ENCODE measurements at places on chromosomes 4 and X.

DNA sequence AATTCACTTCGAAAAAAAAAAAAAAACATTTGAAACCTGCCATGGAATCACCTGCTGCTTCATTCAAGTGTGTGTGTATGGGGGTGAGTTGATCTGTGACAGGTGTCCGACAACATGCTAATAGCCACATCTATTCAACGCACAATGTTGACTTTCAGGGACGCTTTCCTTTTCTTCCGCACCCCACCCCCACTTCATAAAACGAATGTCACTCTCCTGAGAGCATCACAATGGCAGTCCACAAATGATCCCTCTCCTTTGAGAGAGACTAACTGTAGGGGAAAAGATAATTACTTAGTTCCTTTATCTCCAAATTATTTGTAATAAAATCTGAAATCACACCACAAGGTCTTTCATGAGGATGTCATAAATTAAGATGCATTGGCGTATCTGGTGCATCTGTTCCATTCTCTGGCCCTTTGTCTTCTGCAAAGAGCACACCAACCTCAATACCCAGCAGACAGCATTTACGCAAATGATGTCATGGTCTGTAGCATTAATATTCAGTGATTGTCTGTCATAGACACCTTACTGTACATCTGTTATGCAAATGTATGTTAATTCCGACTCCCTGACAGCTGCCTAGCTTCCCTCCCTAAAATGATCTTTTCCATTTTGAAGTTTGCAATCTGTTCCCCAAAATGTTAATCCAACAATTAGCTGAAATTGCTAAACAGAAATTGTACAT is 640.0 kb upstream of the BOD1L1 start:
- DNase-seq = no peak

DNA sequence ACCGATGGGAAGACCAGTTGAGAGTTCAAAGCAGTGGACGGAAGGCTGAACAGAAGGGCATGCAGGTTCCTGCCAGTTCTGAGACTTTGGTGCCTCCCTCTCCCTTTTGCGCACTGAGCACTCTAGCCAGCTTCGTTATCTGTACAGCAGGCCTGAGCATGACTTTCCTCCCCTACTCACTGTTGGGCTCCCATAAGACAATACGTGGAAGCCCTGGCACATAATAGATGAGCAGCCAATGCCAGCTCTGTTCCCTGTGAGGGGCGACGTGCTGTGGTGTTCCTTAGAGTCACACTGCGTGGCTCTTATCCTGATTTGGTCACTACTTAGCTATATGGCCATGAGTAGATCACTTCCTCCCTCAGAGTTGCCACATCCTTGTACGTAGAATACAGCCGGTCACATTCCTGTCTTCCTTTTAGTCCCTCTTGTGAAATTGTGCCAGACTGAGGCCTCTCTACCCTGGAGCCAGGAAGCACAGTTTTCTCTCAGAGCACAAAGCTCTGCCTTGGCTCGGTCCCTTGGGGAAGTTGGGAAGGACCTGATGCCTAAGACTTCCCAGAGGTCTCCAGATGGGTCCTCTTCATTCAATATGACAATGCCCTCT is 160.4 kb upstream of the MAMLD1 start:
- DNase-seq = no peak

DNA sequence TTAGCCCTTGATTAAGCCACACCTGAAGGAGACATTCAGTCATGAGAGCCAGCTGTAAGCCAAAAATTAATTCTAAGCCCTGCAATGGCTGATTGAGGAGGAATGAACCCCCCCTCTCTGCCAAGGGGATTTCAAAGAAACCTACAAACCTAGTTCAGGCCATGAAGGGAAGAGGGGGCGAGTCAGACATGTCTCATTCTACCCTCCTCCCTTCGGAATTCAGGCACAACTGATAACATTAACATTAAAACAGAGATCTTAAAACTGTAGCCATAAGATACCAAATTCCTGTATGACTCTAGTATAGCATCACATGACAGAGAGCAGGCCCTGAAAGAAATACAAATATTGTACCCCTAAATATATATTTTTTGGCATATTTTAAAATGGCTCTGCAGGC is 40.4 kb upstream of the AFAP1 start:
- DNase-seq = no peak

DNA sequence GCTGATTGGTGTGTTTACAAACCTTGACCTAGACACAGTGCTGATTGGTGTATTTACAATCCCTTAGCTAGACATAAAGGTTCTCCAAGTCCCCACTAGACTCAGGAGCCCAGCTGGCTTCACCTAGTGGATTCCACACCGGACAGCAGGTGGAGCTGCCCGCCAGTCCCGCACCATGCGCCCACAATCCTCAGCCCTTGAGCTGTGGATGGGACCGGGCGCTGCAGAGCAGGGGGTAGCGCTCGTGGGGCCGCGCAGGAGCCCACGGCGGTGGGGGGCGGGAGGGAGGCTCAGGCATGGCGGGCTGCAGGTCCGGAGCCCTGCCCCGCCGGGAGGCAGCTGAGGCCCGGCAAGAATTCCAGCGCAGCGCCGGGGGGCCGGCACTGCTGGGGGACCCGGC is 30.7 kb downstream of the MEPE start:
- no peak for DNase-seq

- DNase-seq = peak; percentile 49
Observed at GRCh38 chrX:85992811-85993229, 54.5 kb downstream of the CHM start.

GRCh38 chr4:122861172-122861943 is 34.7 kb downstream of the FGF2 start:
- no peak for DNase-seq

- DNase-seq = no peak
Observed at GRCh38 chr4:177480795-177481194, 38.6 kb upstream of the AGA start.

DNA sequence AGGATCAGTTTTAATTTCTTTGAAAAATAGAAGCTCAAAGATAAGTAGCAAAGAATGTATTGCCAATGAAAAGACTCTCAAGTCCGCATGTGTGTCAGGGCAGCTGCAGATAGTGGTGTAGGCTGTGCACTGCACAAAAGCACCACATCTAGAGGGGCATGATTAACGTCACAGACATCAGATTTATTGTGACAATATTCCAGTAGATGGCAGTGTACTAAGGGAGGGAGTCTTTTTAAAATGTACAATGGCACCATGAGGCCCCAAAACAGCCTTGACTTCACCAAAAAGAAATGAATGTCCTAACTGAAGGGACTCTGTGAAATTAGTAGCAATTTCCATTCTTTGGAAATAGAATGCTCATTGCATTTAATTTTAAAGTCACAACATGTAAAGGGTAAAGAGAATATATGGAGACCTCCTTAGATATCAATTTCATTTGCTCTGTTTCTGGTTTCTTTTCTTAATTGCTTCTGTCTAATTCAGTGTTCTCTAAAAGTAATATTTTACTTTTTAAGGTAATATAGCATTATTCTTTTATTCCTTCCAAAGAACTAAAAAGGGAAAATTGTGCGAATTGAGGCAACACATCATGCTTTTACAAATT is 98.4 kb downstream of the ZNF827 start:
- DNase-seq = peak; percentile 18

GRCh38 chr4:173214231-173214630 is 45.6 kb downstream of the GALNT7 start:
- no peak for DNase-seq

- DNase-seq = no peak
Observed at GRCh38 chr4:104866809-104867208, 279.9 kb upstream of the TET2 start.

DNA sequence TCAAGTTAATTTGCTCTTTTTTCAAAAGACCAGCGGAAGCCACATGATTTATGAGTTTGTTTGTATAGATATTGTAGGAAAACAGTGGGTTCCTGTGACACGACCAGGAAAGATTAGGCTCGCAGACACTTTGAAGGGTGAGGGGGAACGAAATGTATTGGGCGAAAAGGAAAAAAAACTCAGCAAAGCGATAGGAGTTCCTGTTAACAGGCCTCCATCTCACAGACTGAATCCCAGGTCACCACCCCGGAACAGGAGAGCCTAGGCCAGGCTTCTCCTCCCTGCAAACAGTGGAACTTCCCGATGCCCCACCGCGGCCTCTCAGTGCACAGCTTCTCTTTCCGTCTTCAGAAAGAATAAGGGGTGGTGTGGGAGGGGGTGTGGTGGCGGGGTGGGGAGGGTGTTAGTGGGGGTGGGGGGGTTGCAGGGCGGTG is 181.8 kb upstream of the GPRIN3 start:
- DNase-seq = no peak

DNA sequence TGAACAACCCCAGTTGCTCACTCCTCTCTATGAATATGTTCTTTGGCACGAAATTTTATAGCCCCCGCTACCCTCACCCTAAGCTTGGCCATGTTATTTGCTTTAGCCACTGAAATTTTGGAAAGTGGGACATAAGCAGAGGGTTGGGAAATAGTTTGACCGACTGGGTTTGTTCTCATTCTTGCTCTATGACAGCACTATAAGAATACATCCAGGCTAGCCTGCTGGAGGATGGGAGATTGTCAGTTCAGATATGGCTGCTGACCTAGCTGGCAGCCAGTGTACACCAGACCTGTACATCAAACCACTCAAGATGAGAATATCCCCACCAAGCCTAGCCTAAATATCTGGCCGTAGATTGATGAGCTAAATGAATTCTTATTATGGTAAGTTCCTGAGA is 298.1 kb downstream of the PDGFC start:
- no peak for DNase-seq

DNA sequence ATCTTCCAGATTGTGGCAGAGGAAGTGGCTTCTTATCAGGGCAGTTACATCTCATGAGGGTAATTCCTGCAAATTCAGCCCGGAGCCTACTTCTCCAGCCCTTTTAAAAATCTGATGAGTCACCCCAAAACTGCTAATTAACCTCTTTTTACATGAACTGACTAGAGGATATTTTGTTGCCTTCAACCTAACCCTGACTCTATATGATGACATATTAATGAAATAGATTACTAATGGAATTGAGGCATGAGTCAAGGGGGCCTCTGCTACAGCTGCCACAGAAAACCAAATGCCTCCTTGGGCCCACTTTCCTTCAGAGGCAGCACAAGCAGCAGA is 72.5 kb downstream of the QRFPR start:
- no peak for DNase-seq

DNA sequence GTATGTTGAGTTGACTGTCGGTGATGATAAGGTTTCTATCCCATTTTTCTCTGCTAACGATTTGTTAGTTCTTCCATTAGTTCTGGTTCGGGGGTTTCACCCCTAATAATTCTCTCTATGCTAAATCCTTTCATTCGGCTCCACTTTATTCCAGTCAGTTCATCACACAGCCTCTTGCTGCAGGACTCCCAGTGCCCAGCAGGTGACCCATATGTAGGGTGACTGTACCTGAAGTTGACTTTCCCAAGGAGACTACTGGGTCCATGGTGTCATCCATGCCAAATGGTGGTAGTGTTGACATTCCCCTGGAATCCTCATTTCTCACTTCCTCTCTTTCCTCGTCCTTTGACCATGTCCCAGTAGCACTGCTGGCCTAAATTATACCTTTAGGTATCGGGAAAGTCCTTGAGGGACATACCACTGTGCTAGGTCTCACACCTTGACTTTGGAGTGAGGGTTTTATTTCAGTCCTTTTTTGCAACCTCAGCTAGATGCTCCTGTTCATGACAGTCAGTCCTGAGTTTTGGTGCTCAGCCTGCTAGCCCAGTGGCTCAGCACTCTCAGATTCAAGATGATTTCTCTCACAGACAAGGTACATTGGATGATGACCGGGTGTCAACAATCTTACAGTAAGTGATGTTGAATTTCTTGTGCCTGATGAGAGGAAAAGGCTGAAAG is 105.1 kb upstream of the ARHGAP24 start:
- no peak for DNase-seq

- peak; percentile 55 for DNase-seq
Observed at GRCh38 chr4:142565771-142566170, 280.3 kb downstream of the INPP4B start.

- no peak for DNase-seq
Observed at GRCh38 chr4:101232074-101232776, 115.1 kb downstream of the PPP3CA start.

DNA sequence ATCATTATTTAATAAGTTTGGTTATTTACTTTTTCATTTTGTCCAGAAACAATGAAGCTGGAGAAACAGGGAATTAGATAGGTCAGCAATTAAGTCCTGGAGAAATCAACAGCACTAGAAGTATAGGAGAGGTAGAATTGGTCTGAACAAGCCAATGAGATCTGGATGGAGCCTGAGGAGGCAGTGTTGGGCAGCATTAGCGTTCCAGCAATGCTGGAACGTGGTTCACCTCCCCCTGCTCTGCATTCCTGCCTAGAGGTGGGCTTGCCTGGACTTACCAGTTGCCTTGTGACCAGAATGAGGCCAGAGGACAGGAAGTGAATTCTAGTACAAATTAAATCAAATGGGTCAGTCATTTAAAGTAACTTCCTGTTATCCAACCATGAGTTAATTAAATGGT is 4.6 kb downstream of the RASSF6 start:
- no peak for DNase-seq

GRCh38 chr4:73676861-73677323 is 56.7 kb upstream of the RASSF6 start:
- peak; percentile 73 for DNase-seq

GRCh38 chrX:36007207-36007606 is 87.7 kb downstream of the CFAP47 start:
- DNase-seq = no peak

- DNase-seq = no peak
Observed at GRCh38 chr4:183995570-183995969, 90.5 kb downstream of the STOX2 start.

GRCh38 chrX:47796433-47796906 is 40.2 kb upstream of the ZNF81 start:
- DNase-seq = no peak

GRCh38 chr4:98377559-98377958 is 116.4 kb downstream of the RAP1GDS1 start:
- no peak for DNase-seq

DNA sequence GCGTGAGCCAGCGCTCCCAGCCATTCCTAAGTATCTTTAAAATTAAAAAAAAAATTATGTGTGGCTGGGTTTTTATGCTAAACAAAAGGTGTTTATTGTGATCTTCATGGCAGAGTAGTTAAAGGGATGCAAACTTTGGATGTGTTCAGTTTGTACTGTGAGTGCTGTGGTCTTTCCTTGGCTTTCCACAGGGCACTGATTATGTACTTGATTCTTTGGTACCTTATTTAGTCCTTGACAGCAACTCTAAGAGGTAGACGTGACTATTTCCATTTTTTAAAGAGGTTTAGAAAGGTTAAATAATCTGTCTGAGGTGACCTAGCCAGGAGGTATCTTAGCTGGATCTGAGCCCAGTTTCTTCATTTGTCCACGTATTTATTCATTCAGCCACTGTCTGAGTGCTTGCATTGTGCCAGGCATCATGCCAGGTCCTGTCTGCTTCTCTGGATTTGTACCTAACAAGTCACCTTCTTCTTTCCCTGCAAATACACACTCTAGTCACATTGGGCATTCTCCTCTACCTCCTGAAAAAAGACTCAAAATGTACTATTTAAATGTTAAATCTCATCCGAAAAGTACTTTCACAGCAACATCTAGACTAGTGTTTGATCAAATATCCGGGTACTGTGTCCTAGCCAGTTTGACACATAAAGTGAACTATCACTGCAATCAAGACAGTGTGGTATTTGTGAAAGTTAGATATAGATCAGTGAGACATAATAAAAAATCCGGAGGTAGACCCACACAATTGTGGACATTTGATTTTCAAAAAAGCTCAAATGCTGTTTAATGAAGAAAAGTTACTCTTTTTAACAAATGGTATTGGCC is 31.5 kb downstream of the WWC2 start:
- peak; percentile 83 for DNase-seq
